ENCODE measurements at places on chromosomes 2 and 18.

- DNase-seq = no peak
These were observed 40.9 kb downstream of the NRP2 start for GRCh38 chr2:205723179-205723578.

DNA sequence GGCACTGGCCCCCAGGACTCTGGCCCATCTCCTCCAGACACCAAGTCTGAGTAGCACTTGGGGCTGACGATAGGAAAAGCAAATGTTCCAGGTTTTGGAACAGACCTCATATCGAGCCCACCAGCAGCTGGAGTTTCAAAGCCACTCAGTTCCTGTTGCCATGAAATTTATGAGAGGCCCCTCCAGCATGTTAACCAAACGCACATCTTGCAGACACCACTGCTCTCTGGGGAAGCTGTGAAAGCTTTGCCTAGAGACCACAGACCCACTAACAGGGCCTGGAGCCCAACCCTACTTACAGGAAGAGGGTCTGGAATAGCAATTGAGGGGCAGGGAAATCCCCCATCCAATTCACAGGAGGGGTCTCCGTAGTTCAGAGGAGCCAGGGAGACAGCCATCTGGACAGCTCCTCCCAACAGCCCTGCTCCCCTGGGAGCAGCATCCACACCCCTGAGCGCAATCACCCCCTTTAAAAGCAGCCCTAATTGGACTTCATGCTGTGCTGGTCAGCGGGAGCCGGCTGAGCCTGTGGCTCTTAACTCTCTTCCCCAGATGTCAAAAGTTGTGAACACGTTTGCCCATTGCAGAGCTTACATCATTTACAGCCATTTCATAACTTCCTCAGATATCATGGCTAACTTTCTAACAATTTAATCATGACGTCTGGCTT is 81.3 kb downstream of the TGFA start:
- DNase-seq = no peak

GRCh38 chr2:191155608-191156071 is 4.8 kb upstream of the STAT4 start:
- DNase-seq = no peak

DNA sequence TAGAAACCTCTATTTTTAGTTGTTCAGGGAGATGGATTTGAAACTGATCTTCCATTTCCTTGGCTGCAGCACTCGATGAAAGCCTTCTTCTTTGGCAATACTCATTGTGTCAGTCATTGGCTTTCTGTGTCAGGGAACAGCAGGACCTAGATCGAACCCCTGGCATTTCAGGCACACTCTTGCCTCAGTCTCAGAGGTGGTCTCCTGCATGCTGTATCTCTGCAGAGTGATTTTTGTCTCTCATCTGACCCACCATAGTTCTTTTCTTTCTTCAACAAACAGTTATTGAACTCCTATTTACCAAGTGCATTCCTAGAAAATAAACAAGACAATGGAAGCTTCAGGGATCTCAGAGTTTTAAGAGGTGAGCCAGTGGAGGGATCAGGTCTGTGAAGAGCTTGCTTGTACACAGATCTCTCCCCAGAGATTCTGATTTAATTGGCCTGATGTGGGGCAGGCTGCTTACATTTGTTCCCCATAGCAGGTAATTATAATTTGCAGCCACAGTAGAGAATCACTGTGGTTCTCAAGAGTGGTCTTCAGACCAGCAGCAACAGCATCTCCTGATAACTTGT is 473.1 kb upstream of the TCF4 start:
- no peak for DNase-seq

DNA sequence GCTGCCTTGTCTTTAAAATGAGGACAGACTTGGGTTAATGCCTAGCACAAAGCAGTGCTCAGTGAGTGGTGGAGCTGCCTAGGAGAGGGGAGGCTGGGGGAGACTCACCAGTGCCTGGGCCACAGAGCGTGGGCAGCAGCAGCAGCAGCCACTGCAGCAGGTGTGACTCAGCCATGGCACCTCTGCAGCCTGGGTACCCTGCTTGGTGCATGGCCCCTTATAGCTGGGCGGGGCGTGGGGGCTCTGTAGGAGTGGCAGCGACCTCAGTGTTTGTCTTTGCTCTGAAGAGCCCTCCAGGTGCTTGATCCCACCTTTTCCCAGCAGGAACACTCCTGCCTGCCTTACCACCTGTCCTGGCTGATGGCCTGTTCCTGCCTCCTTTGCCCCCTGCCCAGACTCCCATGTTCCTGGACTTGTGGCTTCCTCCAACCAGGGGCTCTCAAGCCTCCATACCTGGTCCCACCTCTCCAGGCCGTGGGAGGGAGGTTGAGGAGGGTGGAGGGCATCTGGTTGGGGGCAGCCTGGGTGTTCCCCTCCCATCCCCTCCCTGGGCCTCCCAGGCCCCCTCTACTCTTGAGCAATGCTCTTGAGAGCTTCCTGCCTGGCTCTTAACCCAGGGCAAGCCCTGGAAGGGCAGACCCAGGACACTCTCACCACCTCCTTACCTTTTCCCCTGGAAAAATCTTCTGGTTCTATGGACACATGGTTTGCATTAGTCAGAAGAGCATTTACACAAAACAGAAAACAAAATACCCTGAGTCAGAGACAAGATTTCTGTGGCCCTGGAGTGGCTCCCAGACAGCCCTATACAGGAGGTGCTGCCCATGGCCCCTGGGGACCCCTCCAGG is at the start of gene SFTPB:
Gene SFTPB, minus strand, starts transcription at position 191 of the 848 bp plus-strand sequence. Its CDS starts 16 bp downstream, at position 175.
- DNase-seq = no peak

- no peak for DNase-seq
These were observed 38.7 kb downstream of the PSD4 start for GRCh38 chr2:113212245-113213060.
